ENCODE measurements at places on chromosomes 3 and 15.
A peak's percentile ranks its signal among the peaks of the same experiment; 100 is the strongest.

DNA sequence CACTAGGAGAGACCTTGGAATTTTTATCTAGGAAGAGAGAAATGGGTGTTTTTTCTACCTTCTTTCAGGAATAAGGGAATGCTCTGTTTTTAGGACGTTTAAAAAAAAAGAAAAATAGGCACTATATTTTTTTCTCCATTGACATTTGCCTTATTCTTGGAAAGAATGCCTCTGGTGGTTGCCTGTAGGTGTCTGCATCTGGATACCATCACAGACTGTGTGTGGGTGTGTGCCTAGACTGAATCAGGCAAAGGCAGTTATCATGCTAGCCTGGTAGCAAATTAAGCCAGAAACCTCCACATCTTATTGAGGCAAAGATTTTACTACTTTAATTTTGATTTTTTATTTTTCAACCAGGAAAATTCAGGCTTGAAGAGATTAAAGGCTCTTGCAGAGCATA is 513.6 kb upstream of the KCNMB2 start:
- no peak for DNase-seq

DNA sequence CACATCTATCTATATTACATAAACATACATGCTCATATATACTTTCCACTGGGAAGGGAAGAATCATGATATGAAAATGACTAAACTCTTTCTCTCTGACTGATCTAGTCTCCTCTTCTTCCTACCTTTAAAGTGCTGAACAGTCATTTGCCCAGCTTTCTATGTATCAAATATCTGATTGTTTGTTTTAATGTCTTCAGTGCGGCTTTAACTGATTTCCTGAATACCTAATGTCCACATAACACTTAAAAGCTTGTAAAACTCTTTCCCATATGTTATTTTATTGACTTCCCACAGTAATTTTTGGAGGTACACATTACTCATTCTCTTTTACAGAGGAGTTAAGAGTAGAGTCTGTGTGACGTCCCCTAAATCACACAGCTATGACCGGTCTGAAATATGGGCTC is 28.2 kb downstream of the CPOX start:
- DNase-seq: no peak

DNA sequence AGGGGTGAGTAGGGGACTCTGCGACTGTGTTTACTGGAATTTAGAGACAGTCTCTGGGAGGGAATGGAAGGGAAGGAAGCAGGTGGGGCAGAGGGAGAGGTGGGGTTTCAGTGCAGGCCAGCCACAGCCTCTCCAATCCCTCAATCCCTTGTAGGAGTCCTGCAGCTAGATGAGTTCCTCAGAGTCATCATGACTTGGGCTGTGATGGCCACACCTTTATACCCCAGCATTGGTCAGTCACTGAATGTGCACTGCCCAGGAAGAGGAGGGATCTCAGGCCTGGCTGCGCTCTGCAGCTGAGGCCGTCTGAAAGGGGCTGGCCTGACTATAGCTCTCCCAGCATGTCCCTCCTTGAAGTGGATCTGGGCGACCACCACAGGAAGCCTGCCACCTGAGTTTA is 67.3 kb upstream of the GLCE start:
- no peak for DNase-seq

DNA sequence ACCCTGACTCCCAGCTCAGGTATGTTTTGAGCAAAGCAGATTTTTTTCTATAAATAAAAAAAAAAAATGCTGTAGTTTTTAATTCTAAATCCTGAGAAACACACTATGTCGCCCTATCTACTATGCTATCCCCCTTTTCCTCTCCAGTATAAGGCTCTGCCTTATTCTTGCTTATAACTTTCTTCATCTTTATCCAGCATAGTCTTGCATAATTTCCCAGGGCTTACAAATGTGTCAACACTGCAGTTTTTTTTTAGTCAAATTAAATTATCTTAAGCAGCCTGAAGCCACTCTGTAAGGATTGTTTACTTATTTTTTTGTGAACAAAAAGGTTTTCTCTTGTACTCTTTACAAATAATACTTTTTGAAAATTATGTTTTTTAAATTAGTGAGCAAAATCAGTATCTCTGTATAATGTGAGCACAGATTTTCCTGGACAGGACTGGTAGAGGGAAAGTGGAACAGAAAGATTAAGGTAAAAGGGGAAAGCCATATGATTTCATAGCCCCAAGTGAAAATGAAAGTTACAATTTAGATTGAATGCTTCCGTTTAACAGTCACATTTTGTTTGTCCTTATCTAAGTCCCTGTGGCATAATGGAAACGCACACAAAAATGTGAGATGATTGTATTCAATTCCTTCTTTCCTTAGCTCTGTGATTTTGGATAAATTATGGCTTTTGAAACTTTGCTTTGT is 5.6 kb upstream of the PYDC2 start:
- no peak for DNase-seq

GRCh38 chr3:105807146-105807545 is 61.7 kb downstream of the CBLB start:
- DNase-seq: no peak

DNA sequence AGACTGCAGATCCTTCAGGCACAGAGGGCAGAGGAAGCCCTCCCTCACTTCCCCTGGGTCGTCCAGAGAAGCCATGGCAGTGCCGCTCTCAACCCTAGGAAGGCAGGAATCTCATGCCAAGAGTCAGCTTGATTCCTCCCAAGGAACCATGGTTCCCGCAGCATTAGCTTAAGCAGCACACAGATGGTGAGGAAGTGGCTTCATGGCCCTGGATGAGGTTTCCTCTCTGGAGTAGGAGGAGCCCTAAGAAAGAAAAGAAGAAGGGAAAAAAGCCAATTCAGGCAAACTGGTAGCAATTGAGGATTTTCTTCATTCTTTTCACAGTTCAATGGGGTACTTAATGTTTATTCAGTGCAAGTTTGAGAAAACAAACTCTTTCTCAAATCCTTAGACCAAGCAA is 2.9 kb downstream of the RBSN start:
- DNase-seq: no peak

GRCh38 chr15:95973566-95974256 is 356.8 kb upstream of the NR2F2 start:
- no peak for DNase-seq

DNA sequence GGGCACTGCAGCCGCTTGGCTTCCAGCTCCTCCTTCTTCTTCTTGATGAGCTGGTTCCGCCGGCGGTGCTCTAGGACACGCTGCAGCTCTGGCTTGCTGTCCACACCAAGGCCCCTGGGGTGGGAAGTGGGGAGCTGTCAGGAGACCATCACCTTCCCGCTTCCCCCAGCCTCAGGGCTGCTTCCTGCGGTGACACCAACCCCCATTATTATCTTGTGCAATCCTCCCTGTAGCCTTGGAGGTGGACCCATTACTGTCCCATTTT is 10.0 kb downstream of the FAM107A start:
- DNase-seq: no peak

- DNase-seq: no peak
Measured at GRCh38 chr3:115292131-115292530, 145.0 kb upstream of the ZBTB20 start.

DNA sequence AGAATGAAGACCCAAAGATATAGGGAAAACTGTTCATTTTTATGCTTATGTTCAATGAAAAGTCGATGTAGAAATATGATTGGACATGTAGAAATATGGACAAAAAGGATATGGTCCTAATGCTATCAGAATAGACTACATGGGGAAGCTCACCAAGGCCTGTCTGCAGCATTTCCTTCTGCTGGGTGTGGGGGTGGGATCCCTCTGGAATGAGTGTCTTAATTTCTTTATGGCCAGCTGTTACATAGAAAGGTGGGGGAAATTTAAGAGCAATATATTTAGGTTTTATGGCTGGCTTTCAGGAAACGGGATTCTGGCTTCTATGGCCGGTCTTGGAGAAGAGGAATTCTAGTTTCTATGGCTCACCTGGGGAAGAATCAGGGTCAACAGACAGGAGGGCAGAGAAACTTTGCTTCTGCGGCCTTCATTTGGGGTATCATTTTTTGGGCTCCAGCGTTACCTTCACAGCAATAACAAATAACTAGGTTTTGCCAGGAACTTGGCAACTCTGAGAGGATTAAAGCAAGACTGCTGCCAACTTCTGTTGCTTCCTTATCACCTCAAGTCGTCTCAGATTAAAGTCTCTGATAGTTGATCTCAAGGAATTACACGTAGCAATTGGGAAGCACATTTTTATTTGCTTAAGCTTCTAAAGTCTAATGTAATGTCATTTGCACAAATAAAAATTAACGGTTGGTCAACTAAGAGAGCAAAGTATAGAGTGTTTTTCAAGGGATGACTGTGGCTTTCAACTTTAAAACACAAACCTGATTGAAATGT is 57.0 kb upstream of the GATM start:
- no peak for DNase-seq

- no peak for DNase-seq
Measured at GRCh38 chr3:113601240-113601639, 68.9 kb downstream of the SIDT1 start.

GRCh38 chr3:7275396-7275795 is 414.5 kb downstream of the GRM7 start:
- no peak for DNase-seq

DNA sequence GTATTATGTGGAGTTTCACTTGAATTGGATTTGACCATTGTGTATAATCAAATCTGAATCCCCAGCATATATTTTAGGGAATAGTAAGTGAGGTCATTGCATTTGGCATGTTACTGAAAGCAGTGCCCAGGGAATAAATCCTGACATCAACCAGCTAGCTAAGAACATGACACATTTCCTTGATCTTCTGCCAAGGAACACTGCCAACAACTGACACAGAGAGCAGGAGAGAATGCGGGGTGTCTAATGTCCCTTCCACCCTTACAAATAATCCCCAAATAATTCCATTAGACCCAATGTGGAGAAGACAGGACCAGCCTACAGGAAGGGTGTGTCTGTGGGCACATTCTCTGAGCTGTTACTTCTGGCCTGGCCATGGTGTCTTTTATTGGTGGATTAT is 30.6 kb upstream of the UBE3A start:
- DNase-seq: no peak

GRCh38 chr3:50293079-50293801 is 1.0 kb upstream of the IFRD2 start:
- no peak for DNase-seq

DNA sequence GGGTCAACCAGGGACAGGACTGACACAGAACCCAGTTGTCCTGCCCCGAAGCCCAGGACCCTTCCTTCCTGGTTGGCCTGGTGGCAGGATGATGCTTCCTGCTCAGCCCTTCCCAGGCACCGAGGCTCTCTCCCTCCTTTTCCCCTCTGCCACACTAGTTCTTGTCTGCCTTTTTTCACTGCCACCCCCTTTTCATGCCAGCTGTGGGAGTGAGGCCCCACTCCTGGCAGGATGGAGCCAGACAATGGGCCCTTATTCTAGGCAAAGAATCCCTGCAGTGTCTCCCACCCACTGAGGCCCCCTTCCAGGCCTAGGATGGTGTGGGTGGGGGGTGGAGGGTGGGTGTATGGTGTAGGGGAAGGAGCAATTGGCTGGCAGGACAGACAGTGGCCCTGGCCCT is 1.1 kb upstream of the SCAMP5 start:
- DNase-seq: no peak

GRCh38 chr3:139548801-139549200 is 9.3 kb upstream of the RBP1 start:
- no peak for DNase-seq

GRCh38 chr3:179624451-179624850 is 19.9 kb downstream of the NDUFB5 start:
- peak; percentile 26 for DNase-seq

- DNase-seq: no peak
Measured at GRCh38 chr3:125340121-125340520, 35.0 kb downstream of the ZNF148 start.

GRCh38 chr15:63843901-63844317 is 10.2 kb upstream of the HERC1 start:
- DNase-seq: peak; percentile 19

DNA sequence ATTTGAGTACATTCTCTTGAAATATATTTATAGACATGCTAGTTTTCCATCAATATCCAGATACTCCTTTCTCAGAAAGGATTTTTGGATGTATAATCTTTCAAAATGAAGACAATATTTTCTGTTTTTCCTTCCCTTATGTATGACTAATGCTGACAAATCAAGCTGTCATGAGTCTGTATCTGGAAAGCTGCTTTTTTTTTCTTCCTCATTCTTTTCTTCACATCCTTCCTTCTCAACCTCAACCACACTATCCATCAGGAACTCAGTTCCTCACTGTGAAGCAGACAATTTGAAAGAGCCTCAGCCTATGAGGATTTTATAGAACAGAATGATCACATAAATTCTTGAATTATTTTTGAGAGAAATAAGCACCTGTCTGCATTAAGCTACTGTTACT is 335.9 kb upstream of the EPHA6 start:
- no peak for DNase-seq

DNA sequence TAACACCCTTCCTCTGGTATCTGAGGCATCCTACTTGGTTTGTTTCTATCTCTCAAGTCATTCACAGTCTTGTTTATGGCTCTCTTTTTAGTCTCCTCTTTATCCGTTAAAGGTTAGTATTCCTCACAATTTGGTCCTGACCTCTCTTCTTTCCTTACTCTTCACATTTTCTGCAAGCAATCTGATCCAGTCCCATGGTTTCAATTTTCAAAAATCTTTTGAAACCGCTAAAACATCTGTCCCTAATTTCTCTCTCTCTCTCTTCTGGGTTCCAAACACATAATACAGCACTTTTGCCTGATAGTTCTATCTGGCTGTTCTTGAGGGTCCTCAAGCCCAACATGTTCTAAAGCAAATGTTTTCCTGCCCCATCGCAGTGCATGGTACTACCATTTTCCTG is 149.0 kb downstream of the SERPINI1 start:
- DNase-seq: no peak

DNA sequence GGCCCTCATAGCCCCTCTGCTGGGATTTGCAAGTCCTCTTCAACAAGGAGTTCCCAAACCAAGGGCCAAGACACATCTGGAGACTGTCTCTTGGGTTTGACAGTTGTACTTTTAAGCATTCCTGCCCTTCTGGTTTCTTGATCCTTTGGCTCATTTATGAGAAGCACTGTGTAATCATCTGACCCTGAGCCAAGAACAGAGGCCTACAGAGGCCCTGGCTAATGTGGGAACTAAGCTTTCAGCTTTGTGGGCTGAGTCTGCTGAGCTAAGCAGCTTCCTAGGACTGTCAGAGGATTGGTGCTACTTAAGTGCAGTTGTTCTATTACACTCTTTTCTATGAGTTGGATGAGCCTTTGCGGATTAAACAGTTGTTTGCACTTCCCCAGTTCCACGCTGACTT is 178.3 kb downstream of the KBTBD8 start:
- no peak for DNase-seq

DNA sequence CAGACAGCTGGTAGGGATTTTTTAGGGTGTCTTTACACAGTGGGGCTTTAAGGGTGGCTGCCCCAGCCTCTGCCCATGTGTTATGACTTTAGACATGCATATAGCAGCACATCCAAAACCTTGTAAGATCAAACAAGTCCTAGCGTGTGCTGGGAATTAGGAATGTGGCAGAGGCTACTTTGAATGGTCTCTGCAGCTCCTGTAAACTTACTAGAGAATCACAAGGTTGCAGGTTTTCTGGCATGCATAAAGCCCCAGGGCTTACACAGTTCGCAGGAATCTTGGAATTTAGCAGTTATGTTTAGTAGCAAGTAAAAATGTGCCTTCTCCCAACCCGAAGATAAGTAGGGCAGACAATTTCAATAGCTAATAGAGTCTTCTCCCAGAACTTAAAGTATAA is 46.9 kb upstream of the COL6A6 start:
- no peak for DNase-seq

- no peak for DNase-seq
Measured at GRCh38 chr15:93233710-93234109, 144.7 kb upstream of the RGMA start.

GRCh38 chr3:124203292-124203691 is 211.4 kb upstream of the ROPN1 start:
- DNase-seq: no peak

- DNase-seq: no peak
Measured at GRCh38 chr15:70065006-70065722, 32.6 kb downstream of the TLE3 start.

- DNase-seq: no peak
Measured at GRCh38 chr3:161548301-161548700, 51.7 kb downstream of the OTOL1 start.
